ENCODE measurements at places on chromosomes 1 and 21.
A peak's percentile ranks its signal among the peaks of the same experiment; 100 is the strongest.

DNA sequence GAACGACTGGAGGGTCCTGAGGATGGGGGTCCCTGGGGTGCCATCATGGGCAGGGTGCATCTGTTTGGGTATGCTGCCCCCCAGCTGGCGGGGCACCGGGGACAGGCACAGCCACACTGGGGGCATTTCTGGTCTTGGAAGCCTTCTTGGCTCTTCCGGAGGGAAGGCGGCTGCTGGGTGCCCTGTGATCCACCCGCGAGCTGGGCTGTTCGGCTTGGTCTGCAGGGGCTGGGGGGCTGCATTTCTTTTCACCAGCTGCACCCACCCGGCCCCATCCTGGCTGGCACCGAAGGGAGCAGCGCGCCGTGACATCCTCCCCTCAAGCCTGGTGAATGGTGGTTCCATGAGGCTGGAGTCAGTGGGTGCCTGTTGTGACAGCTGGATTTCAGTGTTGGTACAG is 12.2 kb downstream of the FAAP20 start:
- DNase-seq: no peak

- DNase-seq: no peak
These were observed 1388.1 kb downstream of the AMY1C start for GRCh38 chr1:105137543-105138457.

- DNase-seq: no peak
These were observed 72.1 kb downstream of the S1PR1 start for GRCh38 chr1:101308935-101309333.

GRCh38 chr1:232329103-232329813 is 300.7 kb downstream of the SIPA1L2 start:
- no peak for DNase-seq

GRCh38 chr1:192436441-192437078 is 119.8 kb downstream of the RGS21 start:
- DNase-seq: no peak

- DNase-seq: no peak
These were observed 231.5 kb downstream of the KCNT2 start for GRCh38 chr1:196376630-196377328.

DNA sequence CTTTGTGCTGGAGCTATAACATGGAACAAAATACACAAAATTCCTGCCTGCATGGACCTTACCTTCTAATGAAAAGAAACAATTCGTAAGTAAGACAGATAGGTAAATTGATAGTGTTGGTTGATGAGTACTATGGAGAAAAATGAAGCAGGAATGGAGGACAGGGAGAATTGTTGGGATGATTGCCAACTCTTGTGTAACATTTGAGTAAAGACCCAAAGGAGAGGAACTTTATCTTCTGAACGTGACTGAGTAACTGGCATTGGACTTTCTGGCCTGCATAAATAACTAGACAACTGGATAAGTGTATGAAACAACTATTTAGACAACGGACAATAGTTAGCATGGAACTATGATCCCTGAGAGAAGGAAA is 6.8 kb upstream of the EFCAB14 start:
- DNase-seq: peak; percentile 8

GRCh38 chr1:1538334-1538733 is 2.1 kb downstream of the TMEM240 start:
- no peak for DNase-seq

DNA sequence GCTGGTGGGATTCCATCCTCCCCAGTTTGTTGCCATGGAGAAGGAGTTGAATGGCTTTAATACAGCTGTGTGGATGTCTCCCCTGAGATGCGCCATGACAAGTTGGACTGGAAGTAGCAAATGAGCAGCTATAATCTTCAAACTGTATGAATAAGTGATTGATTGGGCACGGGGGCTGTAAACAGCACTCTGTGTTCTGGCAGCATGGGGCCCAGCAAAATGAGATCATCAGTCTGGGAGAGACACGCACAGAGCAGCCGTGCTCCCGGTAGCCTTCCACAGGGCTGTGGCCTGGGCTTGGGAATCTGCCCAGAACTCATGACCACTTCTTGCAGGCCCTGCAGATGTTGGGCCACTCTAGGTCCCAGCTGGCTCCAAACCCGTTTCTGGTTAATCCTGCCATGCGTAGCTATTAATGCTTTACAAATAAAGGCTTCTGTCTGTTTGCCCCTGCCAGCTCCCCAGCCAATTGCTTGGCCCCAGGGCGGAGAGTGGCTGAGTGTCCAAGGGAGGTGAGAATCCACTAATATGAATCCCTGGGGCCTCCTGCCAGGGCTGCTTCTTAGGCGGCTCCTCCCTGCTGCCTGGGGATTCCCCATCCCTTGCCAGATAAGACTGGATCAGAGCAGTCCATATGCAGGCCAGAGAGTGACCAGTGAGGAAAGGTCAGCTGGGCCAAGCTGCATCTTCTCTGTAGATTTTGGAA is 642.9 kb downstream of the AJAP1 start:
- no peak for DNase-seq

DNA sequence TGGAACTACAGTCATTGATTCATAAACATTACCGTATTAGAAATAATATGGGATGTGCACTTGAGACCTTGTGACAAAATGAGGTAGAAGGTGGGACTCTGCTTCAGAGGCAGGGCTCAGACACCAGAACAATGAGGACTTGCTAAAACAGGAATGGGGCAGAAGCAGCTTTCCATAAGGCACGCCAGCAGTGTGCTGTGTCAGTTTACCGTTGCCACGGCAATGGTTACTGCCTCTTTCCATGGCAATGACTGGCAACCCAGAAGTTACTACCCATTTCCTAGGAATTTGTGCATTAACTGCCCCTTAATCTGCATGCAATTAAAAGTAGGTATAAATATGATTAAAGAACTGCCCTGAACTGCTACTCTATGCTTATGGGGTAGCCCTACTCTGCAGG is 169.0 kb downstream of the CHRM3 start:
- DNase-seq: no peak

GRCh38 chr1:92877081-92877711 is 45.4 kb downstream of the RPL5 start:
- DNase-seq: peak; percentile 27

GRCh38 chr1:85850238-85850637 is 142.0 kb upstream of the ZNHIT6 start:
- peak; percentile 93 for DNase-seq
